ENCODE measurements at places on chromosomes 1 and 21.

DNA sequence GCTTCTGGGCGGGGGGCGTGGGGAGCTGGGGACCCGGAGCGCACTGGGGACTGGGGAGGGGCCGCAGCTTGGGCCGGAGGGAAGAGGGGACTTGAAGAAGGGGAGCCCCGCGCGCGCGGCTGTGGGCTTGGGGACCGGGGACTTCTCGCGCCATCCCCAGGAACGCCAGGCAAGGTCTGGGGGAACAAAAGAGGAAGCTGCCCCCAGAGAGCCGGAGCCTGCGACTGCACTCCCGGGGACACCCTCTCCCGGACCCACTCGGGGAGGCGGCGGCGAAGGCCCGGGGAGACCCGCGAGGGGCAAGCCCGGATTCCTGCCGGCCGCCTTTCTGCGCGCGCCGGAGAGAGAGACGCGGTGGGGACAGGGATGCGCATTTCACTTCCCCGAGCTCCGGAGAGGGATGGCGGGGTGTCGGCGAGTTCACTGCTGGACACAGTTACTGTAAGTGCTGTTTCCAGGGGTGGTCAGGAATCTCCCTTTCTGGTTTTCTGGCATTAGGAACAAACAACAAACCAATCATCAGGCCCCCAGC lies 732 bp downstream of the ABCG1 start:
- DNase-seq: no peak

- DNase-seq: no peak
Observed at GRCh38 chr1:167984886-167985489, 48.1 kb upstream of the MPC2 start.

GRCh38 chr1:231735411-231735810 lies 108.8 kb downstream of the DISC1 start:
- DNase-seq: no peak

DNA sequence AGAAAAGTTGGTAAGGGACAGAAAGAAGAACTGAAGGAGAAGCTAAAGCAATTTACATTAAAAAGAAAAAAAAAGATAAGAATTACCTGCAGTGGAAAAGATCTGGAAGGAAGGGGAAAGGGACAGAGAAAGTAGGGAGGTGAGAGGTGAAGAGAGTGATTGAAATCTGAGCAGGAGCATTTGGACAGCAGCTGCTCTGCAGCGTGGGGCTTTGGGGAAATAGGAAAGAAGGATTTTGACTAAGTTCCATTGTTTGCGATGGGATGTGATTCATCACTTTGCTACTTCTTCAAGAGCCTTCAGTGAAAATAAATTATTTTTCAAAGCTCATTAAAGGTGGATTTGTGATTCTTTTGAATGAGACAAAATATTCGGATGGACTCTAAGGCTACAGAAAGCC lies 26.1 kb upstream of the NMNAT2 start:
- no peak for DNase-seq

GRCh38 chr1:171421413-171422020 lies 63.8 kb upstream of the PRRC2C start:
- no peak for DNase-seq

DNA sequence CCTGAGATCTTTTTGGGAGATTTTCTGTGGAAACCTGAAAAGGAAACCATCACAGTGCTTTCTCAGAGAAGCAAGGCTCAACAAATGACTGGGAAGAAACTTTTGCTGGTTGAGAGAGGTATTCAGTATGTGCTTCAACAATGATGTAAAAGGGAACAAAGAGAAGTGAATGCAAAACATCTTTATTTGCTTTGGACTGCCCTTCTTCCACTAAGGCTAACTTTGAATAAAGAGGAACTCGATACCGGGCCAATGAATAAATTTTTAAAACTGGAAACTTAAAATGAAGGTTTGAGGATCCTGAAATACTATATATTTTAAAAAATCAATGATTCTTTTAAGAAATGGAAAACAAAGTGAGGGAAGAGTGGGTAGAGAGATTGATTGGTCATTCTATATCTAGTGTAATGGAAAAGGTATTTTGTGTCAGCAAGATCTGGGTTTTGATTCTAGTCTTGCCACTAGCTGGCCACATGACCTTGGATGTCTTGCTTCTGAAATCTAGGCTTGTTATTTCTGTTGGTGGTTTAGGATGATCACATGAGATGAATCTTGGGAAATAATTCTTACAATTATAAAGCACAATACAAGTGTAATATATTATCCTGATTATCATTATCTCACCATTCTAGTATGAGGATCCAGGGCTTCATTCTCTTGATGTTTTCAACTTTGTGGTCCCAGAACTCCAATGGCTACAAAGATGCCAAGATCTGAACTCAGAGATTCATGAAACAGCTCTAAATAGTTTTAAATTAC lies 34.6 kb upstream of the APOBEC4 start:
- no peak for DNase-seq

DNA sequence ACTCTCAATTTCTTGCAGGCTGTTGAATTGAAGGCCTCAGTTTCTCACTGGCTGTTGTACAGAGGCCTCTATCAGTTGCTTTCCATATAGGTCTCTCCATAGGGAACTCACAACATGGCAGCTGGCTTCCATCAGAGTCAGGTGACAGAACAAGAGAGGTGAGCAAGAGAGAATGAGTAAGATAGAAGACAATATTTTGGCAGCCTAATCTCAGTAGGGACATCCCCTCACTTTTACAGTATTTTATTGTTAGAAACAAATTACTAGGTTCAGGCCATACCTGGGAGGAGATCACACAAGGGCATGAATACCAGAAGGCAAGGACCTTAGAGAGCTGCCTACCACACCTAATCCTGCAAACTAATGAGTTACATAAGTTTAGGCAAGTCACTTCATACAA lies 162.8 kb downstream of the ATP6V1G3 start:
- DNase-seq: no peak

DNA sequence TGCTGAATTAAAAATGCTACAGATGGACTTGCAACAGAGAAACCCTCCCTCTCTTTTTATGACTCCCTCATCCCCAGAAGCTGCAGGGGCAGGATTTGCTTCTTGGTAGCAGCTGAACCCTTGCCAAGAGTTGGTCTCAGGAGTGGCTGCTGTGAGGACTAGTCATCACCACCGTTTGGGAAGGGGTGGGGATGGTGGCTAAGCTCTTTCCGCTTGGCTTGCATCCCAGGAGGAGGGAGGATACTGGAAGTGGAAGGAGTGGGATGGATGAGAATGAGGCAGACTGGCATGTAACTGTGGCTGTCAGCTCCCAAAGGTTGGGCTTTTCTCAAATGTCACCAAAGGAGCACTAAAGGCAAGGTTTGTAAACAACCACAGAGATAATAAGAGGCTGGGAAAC lies 50.8 kb upstream of the COL24A1 start:
- DNase-seq: no peak

DNA sequence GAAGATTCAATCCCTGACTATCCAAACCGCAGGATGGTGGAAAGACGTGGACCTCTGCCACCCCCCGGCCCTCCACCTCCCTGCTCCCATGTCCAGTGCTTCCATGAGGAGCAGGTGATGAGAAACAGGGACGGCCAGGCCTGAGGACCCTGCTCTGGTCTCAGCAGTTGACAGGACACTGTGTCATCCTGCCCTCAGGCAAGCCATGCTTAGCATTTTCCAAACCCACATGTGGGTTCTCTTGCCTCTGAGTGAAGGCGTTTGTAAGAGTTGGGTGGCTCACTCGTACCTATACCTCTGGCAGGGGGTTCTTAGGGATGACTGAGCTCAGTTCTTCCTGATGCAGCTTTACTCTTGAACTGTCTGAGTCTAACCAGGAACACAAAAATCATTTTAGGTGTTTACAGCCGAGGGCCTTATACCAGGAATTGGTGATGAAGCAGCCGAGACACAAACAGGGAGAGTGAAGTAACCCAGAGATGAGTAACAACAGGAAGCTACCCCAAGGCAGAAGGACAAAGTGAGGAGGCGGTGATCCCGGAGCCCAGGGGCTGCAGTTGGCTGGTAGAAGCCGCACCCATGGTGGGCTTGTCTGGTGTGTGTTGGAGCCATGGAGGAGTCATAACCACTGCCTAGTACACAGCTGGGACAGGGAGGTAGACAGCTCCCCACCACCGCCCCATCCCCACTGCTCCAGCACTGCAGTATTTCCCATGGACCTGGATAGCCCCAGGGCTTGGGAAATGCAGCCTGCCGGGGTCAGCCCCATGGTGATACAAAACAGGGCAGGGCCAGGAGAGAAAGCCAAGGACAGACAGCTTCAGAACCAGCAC lies 21.4 kb downstream of the MYBPH start:
- DNase-seq: no peak

DNA sequence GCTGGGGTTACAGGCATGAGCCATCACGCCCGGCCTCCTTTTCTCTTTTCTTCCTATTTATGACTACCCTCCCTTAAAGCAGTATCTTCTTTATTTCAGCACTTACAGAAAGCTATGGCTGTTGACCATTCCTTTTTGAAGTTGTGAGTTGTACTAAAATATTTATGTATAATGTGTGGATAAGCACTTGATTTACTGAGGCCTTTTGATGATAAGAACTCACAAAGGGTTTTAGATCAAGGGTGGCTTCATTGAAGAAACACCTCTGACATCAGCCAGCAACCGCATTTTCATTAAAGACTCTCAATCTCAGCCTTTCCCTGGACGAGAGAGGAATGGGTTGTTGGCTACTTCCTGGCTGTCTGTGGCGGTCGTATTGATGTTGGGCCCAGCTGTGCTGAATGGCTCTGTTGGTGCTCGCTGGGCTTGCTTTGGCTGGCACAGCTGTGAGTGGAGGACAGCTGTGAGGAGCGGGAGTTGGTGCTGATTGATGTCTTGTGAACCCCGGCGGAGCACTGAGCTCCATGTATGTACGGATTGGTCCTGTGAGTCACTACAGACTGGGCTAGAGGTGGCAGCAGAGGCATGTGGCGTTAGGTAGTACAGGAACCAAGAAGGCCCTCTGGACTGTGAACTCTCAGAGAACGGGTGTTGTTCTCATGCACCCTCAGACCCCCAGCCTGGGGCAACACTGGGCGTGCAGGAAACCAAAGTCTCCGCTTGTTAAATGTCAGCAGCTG lies 208.8 kb downstream of the KIF26B start:
- DNase-seq: no peak

DNA sequence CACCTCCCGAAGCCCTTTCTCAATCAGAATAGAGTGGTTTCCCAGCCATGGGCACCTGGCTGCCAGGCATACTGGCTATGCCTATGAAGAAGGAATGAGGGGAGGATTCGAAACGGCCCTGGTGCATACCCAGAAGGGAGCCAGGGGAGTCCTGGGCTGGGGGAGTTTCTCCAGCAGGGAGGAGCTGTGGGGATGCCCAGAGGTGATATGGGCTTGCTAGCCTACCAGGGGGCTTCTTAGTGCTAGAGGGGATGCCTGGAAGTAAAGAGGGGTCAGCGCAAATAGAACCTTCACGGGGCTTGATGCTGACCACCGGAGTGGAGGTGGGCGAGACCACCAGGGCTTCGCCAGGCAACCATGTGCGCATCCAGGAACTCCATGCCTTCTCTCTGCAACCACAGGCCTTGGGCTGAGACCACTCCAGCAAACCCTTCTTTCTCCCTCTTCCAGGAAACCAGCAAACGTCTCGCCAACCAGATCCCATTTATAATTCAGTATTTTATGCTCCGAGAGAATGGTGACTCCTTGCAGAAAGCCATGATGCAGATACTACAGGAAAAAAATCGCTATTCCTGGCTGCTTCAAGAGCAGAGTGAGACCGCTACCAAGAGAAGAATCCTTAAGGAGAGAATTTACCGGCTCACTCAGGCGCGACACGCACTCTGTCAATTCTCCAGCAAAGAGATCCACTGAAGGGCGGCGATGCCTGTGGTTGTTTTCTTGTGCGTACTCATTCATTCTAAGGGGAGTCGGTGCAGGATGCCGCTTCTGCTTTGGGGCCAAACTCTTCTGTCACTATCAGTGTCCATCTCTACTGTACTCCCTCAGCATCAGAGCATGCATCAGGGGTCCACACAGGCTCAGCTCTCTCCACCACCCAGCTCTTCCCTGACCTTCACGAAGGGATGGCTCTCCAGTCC lies 18.2 kb upstream of the MX1 start:
- no peak for DNase-seq

DNA sequence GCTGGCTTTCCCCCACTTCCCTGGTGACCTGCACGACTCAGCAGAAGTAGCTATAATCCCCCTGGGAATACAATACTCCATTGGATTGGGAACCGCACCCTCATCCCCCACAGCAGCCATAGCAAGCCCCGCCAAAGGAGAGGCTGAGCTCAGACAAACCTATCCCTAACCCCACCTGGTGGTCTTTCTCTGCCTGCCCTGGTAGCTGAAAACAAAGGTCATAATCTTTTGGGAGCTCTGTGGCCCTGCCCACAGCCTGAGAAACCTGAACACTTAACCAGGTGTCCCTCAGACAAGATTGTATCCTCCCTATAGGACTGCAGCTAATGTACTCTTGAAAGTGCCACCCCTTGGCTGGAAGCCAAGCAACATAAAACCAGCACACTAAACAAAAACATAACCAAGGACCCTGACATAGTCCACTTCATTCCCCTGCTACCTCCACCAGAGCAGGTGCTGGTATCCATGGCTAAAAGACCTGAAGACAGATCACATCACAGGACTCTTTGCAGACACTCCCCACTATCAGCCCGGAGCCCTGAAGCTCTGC lies 71.6 kb upstream of the RUNX1 start:
- DNase-seq: no peak

GRCh38 chr1:204528241-204528640 lies 12.0 kb downstream of the MDM4 start:
- DNase-seq: no peak

GRCh38 chr1:150176593-150176992 lies 26.9 kb downstream of the PLEKHO1 start:
- DNase-seq: no peak

DNA sequence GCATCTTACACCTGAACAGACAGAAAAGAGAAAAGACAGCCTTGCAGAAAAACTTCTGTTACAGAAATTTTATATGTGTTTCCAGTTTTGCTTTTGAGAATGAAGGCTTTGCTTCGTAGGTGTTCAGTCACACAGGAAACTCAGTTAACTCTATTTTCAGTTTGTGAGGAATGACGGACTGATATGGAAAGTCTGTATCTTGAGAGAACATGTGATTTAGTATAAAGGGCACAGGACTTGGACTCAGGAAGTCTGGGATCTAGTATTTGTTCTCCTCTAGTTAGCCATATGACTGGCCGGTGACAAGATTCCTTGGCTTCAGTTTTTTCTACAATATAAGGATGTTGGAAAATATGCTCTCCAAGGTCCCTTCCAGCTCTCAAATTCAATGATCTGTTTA lies 149.1 kb downstream of the OLFM3 start:
- no peak for DNase-seq

GRCh38 chr1:40751802-40752201 lies 31.8 kb upstream of the KCNQ4 start:
- no peak for DNase-seq

DNA sequence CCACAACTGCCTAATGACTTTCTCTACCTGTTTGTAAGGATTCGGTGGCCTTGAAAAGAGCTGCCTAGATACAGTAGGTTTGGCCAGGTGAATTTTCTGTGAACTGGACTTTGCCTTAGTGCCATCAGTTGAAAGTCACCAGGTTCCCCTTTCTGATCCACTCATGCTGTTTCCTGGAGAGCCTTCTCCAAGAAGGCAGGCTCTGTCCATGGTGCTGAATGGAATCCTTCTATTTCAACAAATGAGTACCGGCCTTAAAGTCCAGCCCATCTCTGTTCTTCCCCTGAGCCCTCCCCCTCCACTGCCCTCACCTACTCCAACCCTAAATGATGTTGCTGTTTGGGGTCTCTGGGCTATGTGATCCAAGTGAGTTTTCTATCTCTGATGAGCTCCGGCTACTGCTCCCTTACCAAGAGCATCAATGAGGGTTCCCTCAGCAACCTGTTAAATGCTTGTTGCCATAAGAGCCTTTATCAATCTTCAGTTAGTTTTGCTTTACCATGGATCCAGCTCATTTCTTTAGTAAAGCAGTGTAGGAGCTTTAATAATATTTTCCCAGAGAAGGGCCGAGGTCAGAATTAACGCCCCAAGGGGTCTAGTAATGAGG lies 500.4 kb downstream of the PTPRU start:
- no peak for DNase-seq

- DNase-seq: no peak
Observed at GRCh38 chr1:66525086-66525485, 8.9 kb upstream of the SGIP1 start.
